ENCODE measurements at places on chromosomes 7 and 10. TPM values are rescaled to one million over a fixed set of nuclear protein-coding genes. Genes with fewer than 3 reads are reported as not detected.

RARRES2 gene
- total RNA-seq, result not detected

PAPOLB gene
- 0.19 TPM for total RNA-seq

BCCIP gene
- 36.9 TPM for total RNA-seq

DDC gene
- total RNA-seq, result not detected

PDZD8 gene
- 18.8 TPM for total RNA-seq

RNLS gene
- total RNA-seq, result 11.6 TPM

AZGP1 gene
- total RNA-seq, result not detected

AFAP1L2 gene
- 0.13 TPM for total RNA-seq

IL2RA gene
- total RNA-seq, result not detected

C10orf90 gene
- total RNA-seq, result 0.13 TPM

MET gene
- 34.7 TPM for total RNA-seq

KAZALD1 gene
- 78.5 TPM for total RNA-seq

SCIN gene
- total RNA-seq, result under 0.01 TPM

All from aortic smooth muscle cell (primary cell).